ELR (cell line): ENCODE measurements at places on chromosomes 1 and 21.
A peak's percentile ranks its signal among the peaks of the same experiment; 100 is the strongest.

- no peak for DNase-seq
Measured at GRCh38 chr1:11977625-11978024, 2.6 kb upstream of the MFN2 start.

- DNase-seq: no peak
Measured at GRCh38 chr21:28172376-28172775, 820.3 kb downstream of the LTN1 start.

DNA sequence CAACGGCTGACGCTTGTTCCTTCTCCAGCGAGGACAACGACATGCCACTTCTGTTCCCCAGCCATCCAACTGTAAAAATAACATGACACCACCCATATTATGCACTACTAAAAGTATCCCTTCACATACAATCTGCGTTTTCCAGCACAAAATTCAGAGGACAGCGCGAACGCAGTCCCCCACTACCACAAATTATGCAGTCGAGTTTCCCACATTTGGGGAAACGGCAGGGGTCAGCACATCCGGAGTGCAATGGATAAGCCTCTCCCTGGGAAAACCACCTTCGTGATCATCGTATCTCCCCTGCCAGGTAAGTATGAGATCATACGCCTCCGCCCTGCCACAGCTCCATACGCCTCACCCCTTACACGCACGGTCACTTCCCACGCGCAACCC is 120.9 kb downstream of the PPIAL4G start:
- no peak for DNase-seq

- DNase-seq: peak; percentile 1
Measured at GRCh38 chr21:28822486-28823335, 170.0 kb downstream of the LTN1 start.

DNA sequence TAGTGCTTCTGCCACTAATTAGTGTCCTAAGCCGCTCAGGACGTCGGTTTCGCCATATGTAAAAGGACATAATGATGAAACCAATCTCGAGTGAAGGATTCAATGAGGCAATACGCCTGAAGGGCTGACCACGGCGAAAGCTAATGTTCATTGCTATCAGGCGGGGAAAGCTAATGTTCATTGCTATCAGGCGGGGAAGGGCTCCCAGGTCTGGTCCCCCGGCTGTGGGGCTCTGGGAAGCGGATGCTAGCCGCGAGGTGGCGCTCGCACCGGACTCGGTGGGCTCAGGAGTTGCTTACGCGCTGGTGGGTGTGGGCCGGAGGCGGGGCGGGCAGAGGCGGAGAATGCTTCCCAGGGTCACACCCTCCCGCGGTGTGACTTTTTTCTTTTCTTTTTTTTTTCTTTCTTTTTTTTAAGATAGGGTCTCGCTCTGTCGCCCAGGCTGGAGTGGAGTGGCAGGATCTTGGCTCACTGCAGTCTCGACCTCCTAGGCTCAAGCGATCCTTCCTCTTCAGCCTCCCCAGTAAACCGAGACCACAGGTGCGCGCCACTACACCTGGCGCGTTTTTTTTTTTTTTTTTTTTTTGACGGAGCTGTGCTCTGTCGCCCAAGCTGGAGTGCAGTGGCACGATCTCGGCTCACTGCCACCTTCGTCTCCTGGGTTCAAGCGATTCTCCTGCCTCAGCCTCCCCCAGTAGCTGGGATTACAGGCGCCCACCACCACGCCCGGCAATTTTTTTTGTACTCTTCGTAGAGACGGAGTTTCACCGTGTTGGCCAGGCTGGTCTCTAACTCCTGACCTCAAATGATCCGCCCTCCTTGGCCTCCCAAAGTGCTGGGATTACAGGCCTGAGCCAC is 1.1 kb upstream of the PEAR1 start:
- DNase-seq: peak; percentile 93

DNA sequence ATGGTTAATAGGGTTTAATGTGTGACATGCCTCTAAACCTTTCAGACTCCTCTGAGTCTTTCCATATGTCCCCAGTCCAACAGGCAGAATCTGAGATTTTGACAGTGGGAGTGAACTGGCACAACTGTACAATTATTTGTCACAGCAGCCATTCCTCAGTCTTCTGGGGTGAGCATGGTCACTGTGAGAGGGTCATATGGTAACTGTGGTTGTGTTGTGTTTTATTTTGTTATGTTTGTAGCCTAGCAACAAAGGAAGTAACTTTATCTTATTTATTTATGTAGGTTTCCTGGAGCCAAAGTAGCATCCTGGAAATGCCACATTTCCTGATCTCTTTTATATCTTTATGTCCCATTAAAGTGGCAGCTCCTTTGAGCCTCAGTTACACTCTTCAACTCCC is 1067.9 kb downstream of the TTLL7 start:
- no peak for DNase-seq

DNA sequence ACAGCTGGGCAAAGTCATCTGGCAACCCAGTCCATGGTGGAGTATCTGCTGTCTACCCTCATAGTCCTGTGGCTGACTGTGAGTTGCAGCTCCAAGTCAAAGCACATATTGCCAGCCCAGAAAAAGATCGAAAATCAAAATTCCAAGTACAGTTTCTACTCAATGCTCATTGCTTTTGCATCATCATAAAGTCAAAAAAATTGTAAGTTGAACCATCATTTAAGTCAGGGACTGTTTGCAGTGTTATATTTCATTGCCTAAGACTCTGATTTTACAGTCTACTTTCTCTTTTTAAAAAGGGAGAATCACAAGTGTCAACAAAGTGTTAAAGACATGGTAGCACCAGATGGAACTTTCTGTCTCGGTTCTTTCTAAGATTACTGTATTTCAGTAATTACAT is 22.7 kb upstream of the MAN1C1 start:
- DNase-seq: no peak

- no peak for DNase-seq
Measured at GRCh38 chr1:169207797-169208520, 101.5 kb downstream of the ATP1B1 start.

DNA sequence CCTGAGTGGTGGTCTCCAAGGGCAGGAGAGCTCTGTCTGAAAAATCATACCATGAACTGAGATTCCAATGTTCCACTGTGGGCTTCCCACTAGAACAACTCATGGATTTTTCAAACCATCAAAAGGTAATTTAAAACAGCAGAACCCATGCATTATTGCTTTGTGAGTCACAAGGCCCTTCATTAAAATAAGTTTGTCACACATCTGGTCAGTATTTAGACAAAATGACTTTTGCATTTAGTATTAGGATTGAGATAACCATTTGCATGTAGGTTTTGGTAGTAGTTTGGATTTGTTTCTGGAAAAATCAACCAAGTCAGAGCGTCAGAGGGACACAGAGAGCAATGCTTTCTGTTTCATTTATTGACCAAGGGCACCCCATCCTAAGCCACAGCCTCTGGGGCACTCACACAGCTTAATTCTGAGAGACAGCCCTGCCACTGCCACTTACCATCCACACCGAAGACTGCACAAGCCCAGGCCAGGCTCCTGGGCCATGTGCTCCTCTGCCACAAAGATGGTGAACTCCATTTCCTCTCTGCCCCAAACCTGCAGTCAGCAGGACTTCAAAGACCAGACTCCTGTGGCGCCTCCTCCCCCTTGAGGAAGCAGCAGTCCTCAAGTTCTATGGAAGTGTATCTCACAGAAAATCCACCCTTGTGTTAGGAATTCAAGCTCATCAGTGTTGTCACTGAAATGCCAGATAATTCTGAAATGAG is 132.6 kb upstream of the DUSP10 start:
- peak; percentile 70 for DNase-seq

DNA sequence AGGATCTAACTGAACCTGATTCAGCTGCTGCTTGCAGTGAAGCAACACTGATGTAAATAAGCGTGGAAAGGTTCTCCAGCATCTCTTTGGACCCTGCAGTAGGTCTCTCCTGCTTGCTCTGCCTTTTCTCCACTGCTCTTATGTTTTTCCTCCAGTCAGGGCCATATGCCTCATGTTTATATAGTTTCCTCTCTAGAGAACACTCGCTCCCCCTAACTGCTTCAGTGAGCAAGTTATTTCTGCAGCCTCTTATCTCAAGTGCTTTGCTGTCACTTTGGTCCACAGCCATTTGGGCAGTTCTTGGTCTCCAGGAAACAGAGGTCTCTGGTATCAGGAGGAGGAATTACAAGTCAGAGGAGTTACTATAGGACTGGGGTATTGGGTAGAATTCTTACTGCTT is 5.3 kb downstream of the PRUNE1 start:
- DNase-seq: no peak

DNA sequence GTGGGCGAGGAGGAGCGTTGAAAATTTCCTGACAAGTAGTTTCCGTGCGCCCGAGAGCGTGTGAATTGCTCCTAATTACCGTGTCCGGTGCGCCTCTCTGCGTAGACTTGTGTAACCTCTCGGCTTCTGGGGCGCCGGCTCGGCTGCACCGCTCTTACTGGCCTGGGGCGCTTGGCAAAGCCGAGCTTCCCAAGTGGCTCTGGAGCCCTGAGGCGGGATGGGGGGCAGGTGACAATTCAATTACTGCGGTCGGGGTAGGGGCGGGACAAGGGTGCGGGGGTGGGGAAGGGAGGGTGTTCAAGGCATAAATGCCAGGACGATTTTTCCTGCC is 392 bp upstream of the DMRTA2 start:
- DNase-seq: no peak

- no peak for DNase-seq
Measured at GRCh38 chr1:114435088-114435715, 75.8 kb downstream of the TRIM33 start.

DNA sequence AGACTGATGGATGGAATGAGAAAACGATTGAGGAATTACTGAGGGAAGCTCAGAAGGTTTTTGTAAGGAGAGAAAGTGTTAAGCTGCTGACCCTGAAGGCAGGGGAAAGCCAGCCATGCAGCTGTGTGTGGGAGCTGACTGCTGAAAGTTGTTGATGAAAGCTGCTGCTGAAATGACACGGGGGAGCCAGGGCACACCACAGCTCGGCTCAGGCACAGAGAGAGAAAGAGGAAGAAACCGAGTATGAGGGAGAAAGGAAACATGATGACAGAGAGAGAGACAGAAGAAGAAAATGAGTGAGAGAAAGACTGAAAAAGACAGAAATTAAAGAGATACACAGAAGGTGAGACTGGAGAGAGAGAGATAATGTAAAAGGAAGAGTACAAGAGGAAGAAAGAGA is 115.5 kb downstream of the LRRC53 start:
- DNase-seq: no peak

- DNase-seq: no peak
Measured at GRCh38 chr1:164296172-164296571, 262.8 kb upstream of the PBX1 start.

GRCh38 chr21:42299324-42300044 is 15.7 kb downstream of the TFF3 start:
- DNase-seq: no peak

GRCh38 chr1:15557008-15557407 is 27.8 kb downstream of the AGMAT start:
- DNase-seq: no peak

DNA sequence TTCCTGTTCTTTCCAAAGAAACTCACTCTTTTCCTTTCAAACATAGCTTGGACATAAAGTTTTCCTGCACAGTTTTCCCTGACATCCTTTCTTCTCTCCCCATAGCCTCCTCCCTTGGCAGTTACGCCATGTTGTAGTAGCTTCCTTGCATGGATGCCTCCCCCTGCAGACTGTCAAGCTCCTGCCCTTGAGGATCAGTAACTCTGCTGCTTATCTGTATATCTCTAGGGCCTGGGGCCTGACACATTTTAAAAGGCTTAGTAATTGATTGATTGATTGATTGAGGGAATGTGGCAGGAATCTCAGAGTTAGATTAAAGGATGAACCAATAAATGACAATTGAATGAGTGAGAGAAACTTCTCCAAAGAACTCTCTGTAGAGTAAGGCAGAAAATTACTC is 143.7 kb downstream of the NEK7 start:
- DNase-seq: no peak

DNA sequence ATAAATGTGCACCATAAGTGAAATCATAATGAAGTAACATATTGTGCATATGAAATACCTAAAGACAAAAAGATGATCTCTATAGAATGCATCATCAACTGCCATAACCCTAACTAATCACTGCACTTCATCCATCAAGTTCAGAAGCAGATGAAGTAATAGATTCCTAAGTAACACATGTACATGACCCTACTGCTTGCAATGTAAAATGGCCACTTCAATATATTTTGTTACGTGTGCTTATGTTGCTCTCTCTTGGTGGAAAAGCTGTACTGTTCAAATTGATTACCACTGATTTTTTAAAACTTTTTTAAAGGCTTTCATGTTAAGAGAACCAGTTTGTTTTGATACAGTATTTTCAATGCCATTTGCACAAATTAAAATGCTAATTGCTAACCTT is 141.8 kb downstream of the TTLL7 start:
- peak; percentile 43 for DNase-seq

- DNase-seq: no peak
Measured at GRCh38 chr21:17775431-17776126, 43.6 kb downstream of the C21orf91 start.

DNA sequence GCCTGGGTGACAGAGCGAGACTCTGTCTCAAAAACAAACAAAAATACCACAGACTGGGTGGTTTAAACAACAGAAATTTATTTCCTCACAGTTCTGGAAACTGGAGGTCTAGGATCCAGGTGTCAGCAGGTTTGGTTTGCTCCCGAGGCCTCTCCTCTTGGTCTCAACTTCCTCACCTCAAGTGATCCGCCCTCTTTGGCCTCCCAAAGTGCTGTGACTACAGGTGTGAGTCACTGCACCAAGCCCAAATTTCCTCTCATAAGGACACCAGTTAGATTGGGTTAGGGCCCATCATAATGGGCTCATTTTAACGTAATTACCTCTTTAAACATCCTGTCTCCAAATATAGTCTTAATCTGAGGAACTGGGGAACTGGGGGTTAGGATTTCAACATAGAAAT is 35.5 kb downstream of the MFSD2A start:
- no peak for DNase-seq

DNA sequence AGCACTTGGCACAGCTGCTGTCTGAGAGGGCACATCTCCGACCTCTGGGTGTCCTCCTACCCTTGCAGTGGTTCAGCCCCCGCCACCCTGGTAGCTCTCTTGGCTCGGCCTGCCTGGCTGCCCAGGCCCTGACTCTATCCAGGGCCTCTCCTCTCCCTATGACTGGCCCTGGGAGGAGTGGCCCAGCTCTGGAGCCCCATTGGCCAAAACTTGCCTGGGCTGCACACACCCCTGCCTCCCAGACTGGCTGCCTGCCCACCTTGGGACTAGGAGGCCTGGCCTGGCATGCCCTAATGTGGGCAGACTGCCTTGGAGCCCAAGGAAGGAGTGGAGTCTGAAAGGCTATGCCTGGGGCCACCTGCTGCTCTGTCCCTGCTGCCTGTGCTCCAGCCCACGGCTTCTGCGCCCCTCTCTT is 33.6 kb downstream of the ACOT11 start:
- DNase-seq: peak; percentile 45

GRCh38 chr1:197374428-197374827 is 106.4 kb downstream of the CRB1 start:
- DNase-seq: no peak

- no peak for DNase-seq
Measured at GRCh38 chr21:37047079-37047478, 25.8 kb downstream of the PIGP start.

- DNase-seq: peak; percentile 80
Measured at GRCh38 chr1:215517441-215517891, 49.6 kb upstream of the KCTD3 start.
